ENCODE measurements at places on chromosomes 2 and 18.

GRCh38 chr2:20137884-20138283 is 86.5 kb upstream of the LAPTM4A start:
- no peak for DNase-seq

DNA sequence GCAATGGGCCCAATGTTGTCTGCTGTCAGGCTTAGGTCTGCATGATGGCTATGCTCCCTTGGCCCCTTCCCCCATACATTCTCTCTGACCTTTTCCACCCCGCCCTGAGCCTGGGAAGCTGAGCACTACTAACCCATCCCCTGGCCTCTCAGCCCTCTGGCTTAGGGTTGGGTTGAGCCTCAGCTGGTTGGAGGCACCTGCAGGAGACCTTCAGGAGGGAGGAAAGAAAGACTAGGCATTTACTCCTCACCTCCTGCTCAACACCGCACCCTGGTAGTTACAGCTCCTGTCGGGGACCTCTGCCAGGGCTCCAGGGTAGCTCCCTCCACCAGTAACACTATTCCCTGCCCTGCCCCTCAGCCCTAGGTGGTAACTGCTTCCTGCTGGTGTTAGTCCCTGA is 80.5 kb downstream of the GALNT14 start:
- no peak for DNase-seq

- no peak for DNase-seq
Measured at GRCh38 chr2:233041722-233042323, 9.4 kb downstream of the NEU2 start.

GRCh38 chr2:148903294-148903693 is 28.3 kb downstream of the KIF5C start:
- DNase-seq: no peak

- peak; percentile 17 for DNase-seq
Measured at GRCh38 chr2:136051001-136051724, 65.7 kb upstream of the DARS1 start.

DNA sequence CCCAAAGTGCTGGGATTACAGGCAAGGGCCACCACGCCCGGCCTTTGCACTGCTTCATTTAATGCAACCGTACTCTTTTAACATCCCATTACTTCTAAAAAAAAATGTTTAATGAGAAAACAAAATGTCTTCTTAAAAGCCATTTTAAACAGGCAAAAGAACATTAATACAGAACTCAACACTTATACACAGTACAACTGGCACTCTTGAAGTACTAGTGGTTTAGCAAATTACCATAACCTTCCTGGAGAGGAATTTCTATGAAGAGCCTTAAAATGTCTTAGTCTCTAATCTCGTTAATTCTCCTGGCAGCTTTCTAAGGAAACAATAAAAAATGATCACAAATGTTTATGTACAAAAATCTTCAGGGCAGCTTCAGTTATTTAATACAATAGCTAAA is 5.9 kb downstream of the IWS1 start:
- no peak for DNase-seq

DNA sequence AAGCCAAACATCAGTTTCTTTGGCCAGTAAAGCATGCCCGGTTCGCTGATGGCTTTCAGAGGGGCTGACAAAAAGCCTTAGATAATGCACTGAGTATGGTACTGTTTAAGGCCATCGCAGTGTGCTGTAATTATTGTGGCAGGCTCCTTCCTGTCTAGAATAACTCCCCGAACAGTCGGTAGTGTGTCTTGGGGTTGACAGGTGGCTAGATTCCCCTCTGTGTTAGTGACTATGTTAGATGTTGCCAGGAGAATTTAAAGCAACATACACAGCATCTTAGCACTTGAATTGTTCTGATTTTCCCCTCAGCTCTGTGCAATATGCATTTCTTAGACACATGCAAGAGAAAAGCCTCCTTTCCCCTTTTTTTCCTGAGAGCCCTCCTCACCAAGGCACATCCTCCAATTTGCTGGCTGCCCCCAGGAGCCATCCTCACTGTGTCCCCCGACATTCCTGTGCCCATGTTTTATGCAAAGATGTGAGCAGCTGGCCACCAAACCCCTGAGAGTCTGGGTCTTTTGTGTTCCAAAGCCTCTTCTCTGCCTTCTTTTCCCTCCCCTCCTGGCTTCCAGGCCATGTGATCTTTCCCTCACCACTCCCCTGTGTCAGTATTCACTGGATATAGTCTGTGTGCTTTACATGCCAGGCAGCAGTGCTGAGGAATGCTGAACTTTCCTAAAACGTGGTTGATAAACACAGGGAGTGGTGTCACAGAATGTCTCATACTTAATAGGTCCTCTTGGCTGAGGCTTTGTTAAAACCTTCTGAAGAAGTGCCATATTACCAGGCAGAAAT is 331.5 kb downstream of the HRH4 start:
- no peak for DNase-seq

DNA sequence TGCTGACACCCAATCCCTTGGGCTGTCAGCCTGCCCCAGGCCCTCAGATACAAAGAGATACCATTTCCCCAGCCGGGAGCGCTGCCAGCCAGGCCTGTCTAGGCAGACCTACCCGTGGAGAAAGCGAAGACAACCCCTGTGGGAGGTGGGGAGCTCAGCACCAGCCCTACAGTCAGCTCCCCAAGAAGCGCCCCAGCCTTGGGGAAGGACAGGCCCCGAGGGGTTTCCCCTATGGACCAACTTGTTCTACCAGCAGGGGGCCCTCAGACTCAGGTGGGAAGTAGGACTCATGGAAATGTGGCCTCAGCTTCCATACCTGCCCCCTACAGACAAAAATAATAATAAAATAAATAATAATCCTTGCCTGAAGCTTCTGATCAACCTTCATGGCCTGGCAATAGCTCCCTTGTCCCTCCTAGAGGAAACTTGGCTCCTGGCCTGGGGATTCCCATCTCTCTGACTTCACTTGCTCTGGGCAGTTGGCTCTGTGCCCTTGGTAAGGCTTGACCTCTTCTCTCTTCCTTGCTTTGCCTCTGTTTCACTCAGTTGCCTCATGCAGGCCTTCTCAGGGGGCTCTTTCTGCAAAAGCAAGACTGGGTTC is 7.0 kb downstream of the SLC35F6 start:
- no peak for DNase-seq

- no peak for DNase-seq
Measured at GRCh38 chr18:40017021-40017420, 1938.0 kb upstream of the PIK3C3 start.

GRCh38 chr2:70525032-70525431 is 28.6 kb downstream of the TGFA start:
- DNase-seq: no peak

GRCh38 chr2:120964819-120965218 is 229.2 kb downstream of the GLI2 start:
- DNase-seq: no peak

GRCh38 chr2:224847961-224848850 is 132.0 kb upstream of the CCDC195 start:
- no peak for DNase-seq
